ENCODE measurements at places on chromosomes 5 and 9.

GRCh38 chr5:102483736-102484135 is 15.1 kb downstream of the SLCO6A1 start:
- no peak for DNase-seq

DNA sequence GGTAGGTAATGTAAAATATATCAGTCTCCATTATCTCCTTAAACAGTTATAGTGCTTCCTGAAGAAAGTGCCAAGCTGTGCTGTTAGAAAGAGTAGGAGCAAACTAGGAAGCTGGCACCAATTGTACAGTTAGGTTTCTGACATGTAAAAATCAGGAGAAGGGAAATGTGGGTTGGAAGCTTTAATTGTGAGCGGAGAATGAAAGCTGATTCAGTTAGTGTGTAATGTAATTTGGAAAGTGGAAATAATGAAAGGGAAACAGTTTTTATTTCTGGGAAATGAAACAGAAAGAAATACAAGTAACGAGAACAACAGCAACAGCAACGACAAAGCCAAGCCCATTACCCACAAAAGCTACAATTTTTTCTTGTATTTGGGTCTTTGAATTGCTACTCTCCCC is 48.8 kb upstream of the JAK2 start:
- DNase-seq = no peak

GRCh38 chr9:84841931-84842330 is 172.4 kb downstream of the NTRK2 start:
- DNase-seq = no peak

DNA sequence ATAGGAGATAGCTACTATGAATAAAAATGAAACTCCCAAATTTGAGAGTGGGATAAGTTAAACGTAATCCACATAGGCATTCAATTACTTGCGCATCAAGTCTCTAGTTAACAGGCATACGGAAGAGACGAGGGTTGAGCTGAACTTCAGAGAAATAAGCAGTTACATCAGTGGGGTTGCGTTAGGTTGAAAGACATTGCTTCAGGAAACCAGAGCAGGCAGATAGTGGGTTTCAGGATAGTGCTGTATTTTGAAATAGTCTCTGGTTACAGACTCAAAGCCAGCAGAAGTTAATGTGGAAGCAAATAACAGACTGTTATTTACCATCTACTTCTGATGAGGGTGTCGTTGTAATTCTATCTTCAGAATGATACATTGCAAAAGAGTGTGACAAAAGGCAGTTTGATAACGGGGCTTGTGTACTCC is 533.4 kb downstream of the PDE4D start:
- DNase-seq = no peak

DNA sequence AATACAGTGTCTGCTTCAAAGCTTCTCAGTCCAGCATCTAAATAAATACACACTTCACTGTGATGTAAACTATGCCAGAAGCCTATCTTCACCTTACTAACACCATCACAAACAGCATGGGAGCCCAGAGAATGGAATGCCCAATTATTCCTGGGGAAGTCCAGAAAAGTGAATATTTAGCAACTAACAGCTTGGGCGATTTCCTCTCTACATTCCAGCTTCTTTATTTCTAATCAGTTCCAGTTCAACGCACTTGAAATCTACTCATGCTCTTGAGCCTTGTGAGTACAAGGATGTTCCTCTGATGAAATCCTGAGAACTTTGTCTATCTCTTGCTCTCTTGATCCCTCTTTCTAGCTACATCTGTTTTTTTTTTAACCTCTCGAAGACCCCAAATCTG is 100.4 kb upstream of the C9orf72 start:
- DNase-seq = no peak

DNA sequence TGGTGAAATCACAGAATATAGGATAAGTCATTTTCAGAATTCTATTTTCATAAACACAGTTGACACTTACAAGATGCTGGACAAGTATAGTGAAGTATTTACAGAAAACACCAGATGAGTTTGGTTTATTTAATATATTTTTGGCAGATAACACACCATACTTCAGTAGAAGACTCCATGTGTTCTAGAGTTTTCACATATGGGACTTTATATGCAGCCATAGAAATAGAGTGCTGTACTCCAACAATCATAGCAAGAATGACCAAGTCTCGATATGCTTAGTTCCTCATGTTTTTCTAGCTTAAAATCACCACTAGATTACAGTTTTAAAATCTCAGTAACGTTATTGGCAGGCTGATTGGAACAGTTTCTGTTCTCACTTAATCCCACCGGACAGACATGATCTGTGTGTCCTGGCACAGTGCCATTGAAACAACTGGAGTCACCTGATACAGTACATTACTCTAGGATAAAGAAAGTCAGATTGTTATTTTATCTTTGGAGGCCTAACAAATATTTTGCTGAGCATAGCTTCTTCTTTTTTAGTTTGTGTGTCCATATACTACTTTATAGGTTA is 45.8 kb upstream of the ERBIN start:
- no peak for DNase-seq

DNA sequence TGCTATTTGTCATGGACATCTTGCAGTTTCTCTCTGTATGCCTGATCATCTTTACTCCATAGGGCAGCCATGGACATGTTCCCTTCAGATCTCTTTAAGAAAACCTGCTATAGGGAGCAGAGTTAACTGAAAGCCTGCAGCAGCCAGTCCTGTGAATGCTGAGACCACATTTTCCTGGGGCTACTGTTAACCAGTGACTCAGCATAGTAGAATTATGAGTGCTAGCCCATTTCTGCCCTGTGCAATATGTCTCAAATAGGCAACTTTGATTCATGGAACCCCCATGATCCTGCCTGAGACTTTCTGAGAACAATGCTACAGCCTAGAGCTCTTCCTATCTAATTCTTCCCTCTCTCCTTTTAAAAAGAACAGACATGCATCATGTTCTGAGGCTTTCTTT is 624.2 kb downstream of the CHSY3 start:
- DNase-seq = no peak

DNA sequence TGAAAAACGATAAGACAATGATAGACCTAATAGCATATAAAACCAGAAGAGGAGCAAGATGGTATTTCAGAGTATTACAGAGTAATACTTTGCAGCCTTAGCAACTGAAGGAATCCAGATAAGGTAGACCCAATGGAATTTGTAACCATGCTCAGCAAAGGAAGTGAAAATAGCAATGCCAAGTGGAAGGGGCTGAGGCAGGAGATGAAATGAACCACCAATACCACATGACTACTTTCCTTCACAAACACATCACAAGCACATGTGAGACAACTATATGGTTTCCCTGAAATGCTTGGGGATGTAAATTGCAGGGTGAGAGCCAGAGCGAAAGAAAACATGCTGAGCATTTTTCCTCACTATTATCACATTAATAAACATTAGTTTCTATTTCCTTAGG is 79.8 kb upstream of the MELK start:
- peak; percentile 22 for DNase-seq

GRCh38 chr5:65032250-65032649 is 263.5 kb downstream of the CWC27 start:
- no peak for DNase-seq

- DNase-seq = no peak
Observed at GRCh38 chr5:33170411-33170810, 270.4 kb upstream of the TARS1 start.

- DNase-seq = no peak
Observed at GRCh38 chr9:76099516-76099915, 209.0 kb downstream of the PCSK5 start.

GRCh38 chr5:56059854-56060253 is 65.1 kb upstream of the IL6ST start:
- no peak for DNase-seq

GRCh38 chr9:21812946-21813568 is 10.6 kb downstream of the MTAP start:
- peak; percentile 65 for DNase-seq

DNA sequence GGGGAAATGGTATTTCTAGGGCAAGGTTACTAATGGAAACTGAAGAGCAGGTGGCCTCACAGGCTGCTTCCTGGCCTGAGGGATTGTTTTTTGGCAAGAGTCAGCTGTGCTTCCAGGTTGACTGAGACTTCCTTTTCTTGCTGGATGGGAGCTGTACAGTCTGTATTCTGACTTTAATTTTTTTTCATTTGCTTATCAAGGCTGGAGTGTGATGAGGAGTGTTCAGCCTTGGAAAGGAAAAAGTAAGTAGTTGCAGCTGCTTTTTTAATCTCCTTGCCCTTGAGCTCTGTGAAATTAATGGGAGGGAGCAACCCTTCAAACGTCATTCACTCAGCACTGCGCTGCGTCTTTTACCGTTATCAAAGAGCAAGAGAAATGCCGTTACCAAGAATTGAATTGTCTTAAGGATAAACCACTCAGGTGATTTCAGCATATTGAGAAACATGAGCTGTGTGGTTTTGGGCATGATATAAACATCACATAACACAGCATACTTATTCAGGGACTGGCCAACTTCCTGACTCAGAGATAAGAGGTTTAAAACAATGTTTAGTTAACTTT is 47.6 kb downstream of the AQP7 start:
- no peak for DNase-seq

- no peak for DNase-seq
Observed at GRCh38 chr9:22645893-22646292, 199.3 kb downstream of the DMRTA1 start.

- no peak for DNase-seq
Observed at GRCh38 chr9:87286506-87286905, 211.2 kb upstream of the DAPK1 start.

DNA sequence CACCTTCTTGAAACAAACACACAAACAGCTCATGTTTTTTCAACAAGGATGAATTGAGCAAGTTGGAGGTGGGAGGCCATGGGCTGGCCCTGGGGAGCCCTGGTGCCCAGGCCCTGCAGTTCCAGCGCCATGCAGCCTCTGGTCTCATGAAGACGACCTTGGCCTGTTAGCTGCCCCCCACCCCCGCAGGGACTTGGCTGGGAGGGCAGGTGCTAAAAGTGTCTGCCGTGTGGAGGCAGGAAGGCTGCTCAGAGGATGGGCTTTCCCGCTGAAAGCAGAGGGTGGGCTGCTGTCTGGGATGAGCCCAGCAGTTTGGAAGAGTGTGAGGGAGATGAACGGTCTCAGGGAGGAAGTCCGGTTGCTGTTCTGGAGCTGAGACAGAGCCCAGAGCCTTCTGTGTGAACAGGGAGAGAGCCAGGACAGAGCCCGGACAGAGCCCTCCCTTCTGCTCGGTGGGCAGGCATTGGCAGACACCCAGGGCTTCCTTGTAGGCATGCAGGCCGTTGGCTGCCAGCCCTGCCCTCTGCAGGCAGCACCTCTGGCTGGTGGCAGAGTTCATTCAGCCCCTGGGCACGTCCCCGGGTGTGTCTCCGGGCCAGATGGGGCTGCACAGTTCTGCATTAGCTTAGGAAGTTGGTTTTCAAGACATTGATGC is 18.7 kb downstream of the ROPN1L start:
- no peak for DNase-seq

DNA sequence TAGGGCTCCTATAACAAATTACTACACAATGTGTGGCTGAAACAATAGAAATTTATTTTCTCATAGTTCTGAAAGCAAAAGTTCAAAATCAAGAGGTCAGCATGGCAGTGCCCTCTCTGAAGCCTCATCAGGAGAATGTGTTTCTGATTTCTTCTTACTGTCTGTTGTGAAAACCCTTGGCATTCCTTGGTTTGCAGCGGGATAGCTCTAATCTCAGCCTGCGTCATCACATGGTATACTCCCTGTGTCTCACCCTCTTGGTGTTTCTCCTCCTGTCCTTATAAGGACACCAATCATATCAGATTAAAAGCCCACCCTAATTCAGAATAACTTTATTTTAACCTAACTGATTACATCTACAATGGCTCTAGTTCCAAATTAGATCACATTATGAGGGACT is 87.5 kb upstream of the CDH9 start:
- DNase-seq = no peak

- DNase-seq = no peak
Observed at GRCh38 chr9:14960881-14961280, 50.7 kb upstream of the FREM1 start.

DNA sequence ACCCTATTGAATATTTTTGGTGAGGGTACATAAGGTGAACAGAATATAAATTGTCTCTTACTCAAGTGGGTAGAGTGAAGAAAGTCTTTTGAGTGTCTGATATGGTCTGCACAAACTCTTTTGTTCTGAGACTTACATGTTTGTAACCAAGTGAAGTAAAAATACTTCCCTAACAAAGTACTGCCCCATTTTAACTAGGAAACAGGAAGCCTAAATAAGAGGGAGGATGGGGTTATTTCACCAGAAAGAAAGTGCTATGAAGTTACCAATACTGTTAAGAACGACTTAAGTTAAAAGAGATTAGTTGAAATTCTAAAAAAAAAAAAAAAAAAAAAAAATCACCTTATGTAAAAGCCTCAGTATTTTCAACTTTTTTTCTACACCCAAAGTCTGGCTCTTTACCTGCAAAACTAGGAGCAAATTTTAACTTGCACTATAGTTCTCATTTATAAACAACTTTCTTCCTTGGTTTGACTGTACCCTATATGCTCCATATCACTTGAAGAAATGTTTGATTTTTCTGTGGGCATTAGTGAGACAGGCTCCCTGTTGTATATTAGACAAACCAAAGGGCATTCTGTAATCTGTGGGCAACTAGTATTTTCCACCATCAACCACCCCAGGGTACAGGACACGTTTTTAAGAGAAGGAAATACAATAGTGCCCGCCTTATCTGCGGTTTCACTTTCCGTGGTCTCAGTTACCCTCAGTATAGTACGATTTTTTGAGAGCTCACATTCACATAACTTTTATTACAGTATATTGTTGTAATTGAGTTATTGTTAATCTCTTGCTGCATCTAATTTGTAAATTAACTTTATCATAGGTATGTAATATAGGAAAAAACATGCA is 127.7 kb downstream of the NR3C1 start:
- no peak for DNase-seq

DNA sequence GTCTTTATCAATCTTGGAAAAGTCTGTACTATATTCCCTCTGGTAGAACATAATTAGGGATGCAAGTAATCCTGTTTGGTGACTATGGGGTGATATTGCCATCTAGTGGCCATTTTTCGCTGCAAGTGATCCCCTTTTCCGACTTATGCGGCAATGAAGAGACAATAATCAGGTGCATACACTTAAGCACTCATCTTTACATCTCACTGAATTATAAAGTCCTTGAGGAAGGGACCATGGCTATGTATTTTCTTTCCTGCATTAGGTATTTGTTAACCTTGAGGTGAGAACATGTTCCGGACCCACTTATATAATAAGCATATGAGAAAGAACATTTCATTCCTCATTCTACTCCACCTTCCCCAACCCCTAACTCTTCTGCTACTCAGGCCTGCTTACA is 19.6 kb upstream of the LIX1 start:
- peak; percentile 37 for DNase-seq

DNA sequence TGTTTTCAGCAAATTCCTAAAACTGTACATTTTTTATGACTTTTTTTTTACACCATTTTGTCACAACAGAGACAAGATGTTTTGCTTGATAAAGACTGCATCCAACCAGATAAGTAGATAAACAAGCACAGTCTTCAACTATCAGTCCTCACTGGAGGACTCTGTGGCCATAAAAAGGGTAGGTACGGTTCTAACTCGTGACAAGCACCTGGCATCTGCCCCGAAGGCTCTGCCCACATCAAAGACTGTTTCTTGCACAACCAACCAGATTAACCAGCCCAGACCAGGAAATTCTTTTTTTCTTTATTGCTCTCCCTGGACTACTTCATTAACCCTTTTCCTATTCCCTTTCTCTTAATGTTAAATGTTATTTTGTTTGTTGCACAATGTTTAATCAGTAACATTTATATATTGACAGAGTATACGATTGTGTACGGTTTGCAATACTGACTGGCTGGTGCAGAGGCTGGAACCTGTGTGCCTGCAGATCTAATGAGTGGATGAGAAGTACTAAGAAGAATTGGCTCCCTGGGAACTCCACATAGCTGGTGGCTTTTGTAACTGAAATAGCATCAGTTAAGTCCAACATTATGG is 74.1 kb downstream of the SERINC5 start:
- DNase-seq = no peak

- DNase-seq = no peak
Observed at GRCh38 chr5:1761453-1761755, 38.2 kb downstream of the MRPL36 start.
